ENCODE measurements at places on chromosomes 5 and 9.

- DNase-seq, result no peak
Observed at GRCh38 chr5:59133764-59134261, 550.9 kb downstream of the RAB3C start.

DNA sequence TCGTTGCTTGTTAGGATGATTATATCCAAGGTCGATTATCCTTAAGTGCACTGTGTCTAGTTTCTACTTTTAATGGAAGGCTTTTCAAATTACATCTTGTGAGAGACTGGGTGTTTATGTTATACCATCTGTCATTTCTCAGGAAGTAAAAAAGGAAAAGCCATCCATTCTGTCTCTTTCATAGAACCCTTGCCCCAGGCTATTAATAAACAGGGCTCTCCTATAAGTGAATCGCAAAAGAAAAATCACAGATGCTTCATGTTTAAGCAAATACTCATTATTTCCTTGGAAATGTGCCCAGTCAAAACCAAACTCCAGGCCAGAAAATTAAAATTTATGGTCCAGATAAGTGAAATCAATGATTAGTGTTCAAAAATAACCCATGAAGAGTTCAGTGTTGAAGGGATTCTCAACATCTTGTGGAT is 58.1 kb downstream of the STARD4 start:
- DNase-seq, result no peak

DNA sequence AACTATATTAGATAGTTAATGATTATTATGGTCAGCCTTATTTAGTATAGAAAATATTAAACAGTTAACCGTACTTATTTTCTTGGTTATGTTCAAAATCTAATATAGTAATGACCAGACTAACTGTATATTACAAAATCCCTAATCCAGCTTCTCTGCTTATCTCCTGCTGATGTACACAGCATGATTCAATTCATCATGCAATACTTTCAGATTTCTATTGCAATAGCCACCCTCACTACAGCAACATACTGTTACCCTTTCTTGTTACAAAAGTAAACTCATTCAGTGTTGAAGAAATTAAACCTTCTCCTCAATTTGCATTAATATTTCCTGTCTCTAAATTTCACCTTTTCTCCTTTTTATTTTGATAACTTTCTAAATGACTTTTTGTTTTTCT is 1375.0 kb upstream of the NUDT12 start:
- no peak for DNase-seq

DNA sequence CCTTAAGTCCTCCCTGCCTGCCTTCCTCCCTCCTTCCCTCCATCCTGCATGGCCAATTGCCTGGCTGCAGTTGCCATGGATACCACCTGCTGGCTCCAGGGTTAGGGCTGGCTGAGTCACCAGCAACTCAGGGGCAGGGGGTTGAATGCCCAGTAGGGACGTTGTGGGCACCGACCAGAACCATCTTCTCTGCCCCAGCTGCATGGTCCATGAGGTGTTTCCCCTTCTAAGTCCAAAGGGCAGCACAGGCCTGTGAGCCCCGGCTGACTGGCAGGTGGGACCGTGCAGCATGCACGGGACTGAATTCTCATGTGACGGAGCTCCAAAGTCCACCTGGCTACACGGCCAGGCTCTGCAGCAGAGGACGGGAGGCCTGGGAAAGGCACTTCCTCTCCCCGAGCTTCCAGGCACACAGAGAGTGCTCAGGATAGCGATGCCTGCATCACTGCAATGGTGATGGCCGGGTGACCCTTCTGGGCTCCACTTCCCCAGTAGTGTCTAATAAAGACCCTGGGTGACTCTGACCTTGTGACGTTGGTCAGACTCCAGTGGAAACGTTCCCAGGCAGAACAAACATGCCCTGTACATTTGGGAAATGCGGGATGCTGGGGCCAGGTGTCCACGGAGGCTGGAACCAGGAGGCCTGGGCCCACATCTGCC is 5.7 kb downstream of the ASS1 start:
- no peak for DNase-seq

Data from activated T-helper 1 cell treated with Interleukin-2 at 50 U/mL for 16 hours (primary cell).